ENCODE measurements at places on chromosomes 11 and 22.

DNA sequence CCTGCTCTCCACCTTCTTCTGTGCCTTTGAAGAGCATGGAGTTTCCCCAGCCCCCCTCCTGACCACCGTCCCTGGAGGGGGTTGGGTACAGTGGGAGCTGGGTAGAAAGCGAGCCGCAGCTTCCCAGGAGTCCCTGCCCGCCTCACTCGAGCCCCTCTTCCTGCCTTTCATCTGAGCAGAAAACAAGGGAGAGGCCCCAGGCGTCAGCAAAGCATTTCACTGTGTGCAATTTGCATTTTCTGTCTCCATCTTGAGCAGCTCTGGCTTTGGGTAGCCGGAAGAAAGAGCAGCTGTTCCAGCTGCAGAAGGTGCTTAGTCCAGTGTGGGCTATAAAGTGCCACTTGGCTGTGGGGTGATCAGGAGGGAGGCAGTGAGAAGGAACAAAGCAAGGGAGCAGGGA, 229.7 kb downstream of the CEP164 start:
- no peak for DNase-seq

GRCh38 chr22:30348404-30348803, 8.3 kb downstream of the SF3A1 start:
- no peak for DNase-seq

DNA sequence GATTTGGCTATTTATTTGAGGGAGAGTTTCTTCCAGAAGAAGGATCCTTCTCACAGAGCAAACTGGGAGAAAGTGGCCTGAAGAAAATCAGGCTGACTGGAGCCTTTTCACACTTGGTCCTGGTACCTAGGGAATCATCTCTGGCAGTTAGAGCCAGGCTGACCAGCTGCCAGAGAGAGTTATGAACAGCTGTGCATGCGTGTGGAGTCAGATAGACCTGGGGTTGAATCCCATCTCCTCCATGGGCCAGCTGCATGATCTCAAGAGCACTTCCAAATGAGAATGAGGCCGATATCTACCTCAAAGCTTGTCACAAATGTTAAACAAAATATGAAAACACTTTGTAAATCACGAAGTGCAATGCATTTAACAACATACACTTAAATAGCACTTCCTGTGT, 390.0 kb downstream of the TENM4 start:
- no peak for DNase-seq

GRCh38 chr11:76524919-76525318, 80.1 kb downstream of the EMSY start:
- DNase-seq = peak; percentile 15

GRCh38 chr11:20110908-20111669, 49.2 kb downstream of the DBX1 start:
- no peak for DNase-seq

DNA sequence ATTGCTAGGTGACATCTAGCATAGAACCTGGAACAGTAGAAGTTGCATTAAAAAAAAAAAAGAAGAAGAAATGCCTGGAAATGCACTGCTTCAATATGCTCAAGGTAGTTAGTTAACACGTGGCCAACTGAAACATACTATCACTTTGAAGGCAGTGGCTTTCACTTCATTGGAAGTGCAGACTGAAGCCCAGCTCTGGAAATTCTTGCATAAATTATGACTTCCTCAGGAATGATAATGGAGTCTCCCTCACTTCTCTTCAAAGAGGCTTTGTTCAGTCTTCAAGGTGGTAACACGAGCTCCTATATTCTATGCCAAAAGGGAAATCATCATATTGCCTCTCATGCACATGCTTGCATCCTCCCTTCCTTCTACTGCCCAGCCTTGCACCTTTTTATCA, 715.9 kb upstream of the API5 start:
- no peak for DNase-seq

Measured in thoracic aorta (tissue), 2 donors.